Germinal center (tissue), 1 donor: ENCODE measurements at places on chromosomes 2 and 18.

DNA sequence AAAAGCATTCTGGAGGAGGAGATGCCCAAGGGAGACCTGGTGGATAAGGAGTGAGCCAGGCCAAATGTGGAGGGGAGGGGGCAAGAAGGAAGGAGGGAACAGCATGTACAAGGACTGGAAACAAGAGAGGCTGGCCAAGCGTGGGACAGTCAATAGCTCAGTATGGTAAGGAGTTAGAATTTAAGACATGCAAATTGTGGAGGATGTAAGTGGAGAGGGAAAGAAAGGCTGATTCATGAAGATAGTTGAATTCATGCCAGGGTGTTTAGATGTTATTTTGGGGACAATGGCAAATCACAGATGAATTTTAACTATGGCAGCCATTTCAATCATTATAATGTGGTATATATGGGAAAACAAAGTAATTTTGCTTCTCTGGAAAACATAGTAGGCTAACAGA is 462.3 kb downstream of the MEIS1 start:
- DNase-seq: no peak

- no peak for DNase-seq
Measured at GRCh38 chr2:205878999-205879762, 196.9 kb downstream of the NRP2 start.

DNA sequence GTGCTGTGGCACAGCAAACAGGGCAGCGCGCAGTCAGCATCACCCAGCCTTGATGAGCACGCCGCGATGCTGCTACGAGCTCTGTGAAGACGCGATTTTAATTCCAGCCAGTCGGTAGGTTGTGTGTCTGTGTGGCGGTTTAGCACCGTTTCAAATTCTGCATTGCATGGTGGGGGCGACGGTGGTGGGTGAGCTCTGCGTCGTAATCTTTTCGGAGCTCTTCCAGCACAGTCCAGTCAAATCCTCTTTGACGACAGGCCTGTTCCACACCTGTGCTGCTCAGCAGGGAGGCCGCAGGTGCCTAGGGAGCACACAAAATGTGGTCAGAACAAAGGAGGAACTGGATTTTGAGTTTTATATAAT is 8.6 kb downstream of the ALLC start:
- no peak for DNase-seq

- no peak for DNase-seq
Measured at GRCh38 chr18:46215902-46216723, 111.9 kb downstream of the HAUS1 start.

- no peak for DNase-seq
Measured at GRCh38 chr2:41033127-41033526, 581.2 kb upstream of the SLC8A1 start.

DNA sequence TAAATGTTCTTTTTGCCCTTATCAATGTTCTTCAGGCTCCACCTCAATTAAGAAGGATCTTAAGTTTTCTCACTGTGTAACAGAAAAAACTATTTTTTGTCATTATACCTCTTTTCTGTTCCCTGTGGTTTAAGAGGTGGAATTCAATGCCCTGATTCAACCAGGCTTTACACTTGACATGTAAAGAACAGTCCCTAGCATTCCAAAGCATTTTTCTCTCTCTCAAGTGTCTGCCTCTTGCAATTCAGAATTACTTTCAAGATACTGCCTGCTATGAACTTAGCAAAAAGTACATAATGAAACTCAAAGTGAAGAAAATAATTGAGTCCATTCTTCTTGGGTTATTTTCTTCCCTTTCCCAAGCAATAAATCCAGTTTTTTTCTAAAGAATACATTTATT is 160.6 kb upstream of the NOL4 start:
- DNase-seq: no peak

GRCh38 chr2:64762301-64762997 is 108.7 kb upstream of the SERTAD2 start:
- DNase-seq: no peak

GRCh38 chr2:42424033-42424432 is 63.0 kb upstream of the COX7A2L start:
- no peak for DNase-seq

DNA sequence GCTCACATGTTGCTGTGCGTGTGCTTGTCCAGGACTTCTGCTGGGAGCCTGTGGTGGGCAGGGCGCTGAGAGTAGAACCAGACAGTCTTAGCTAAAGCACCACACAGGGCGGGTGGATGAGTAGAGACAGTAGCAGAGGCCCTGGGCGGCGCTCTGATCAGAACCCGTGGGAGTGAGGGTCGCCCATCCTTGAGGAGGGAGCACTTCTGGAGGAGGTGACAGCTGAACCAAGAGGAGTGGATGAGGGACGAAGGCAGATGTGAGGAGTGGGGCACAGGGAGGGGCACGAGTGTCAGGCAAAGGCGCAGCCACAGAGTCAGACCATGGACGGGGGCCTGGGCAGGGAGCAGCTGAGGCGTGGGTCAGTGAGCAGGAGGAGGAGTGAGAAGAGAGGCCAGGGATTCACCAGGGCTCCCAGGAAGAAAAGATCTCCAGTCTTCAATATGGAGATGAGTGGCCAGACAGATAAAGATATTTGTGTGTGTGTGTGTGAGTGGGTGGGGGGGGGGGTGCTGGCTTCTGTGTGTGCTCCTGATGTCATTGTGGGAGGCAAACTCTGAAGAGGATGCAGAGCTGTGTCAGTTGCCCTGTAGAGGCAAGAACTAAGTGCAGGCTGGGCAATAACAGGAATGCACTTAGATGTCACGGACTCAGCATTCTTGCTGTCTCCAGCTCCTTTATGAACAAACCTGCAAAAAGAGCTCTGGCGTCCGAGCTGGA is 79.6 kb downstream of the TPO start:
- DNase-seq: no peak

- no peak for DNase-seq
Measured at GRCh38 chr2:73870084-73870483, 22.7 kb upstream of the ACTG2 start.

- no peak for DNase-seq
Measured at GRCh38 chr2:54845514-54845913, 122.1 kb downstream of the EML6 start.

DNA sequence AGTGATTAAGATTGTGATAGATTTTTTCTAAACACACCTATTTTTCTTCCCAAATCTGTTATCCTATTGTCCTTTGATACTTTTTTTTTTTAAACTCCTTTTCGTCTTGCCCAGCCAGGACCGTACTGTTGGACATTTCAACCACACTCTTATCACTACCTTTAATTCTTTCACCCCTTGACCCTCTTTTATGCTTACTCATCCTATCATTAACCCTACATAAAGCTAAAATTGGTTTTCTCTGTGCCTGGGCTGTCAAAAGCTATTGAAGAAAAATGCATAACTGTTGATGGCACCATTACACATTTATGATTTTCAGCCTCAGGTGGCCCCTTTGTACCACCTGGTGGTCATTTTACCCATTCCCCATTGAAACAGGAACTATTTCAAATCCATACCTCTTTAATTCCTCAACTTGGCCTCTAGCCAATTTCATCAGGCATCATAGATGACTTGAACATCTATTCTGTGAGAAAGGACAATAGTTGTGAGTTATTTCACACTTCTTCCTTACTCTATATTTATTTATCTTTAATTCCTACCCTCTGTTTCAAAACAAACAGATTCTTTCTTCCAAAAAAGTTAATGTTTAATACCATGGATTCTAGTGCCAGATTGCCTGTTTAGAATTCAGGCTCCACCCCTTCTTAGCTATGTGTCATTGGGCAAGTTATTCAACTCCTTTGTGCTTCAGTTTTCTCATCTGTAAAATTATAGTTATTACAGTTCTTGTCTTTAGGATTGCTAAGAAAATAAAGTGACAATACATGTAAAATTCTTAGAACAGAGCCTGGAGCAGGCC is 258.6 kb downstream of the CAMKMT start:
- no peak for DNase-seq

GRCh38 chr18:31603315-31603714 is 11.6 kb downstream of the TTR start:
- no peak for DNase-seq
